Glutamatergic neuron (in vitro differentiated cells): ENCODE measurements at places on chromosomes 7 and 10. TPM values are rescaled to one million over a fixed set of nuclear protein-coding genes. Genes with fewer than 3 reads are reported as not detected.

DNA sequence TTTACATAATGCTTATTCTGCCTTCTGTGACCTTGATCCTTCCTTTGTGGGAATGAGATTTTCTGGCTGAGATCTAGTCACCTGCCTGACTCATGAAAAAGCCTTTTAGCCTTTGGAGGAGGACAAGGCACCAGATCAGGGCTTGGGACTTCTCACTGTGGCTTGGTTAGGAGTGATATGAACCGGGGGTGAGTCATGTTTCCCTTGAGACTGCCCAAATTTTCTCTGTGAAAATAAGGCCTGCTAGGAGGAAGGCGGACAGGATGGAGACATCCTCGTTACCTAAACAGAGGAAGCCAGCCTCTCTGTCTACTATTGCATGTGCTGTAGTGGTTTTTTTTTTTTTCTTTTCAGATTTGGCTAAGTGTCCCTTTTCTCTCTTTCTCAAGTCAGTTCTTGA is 57.8 kb downstream of the EVX1 start:
- no peak for DNase-seq

DNA sequence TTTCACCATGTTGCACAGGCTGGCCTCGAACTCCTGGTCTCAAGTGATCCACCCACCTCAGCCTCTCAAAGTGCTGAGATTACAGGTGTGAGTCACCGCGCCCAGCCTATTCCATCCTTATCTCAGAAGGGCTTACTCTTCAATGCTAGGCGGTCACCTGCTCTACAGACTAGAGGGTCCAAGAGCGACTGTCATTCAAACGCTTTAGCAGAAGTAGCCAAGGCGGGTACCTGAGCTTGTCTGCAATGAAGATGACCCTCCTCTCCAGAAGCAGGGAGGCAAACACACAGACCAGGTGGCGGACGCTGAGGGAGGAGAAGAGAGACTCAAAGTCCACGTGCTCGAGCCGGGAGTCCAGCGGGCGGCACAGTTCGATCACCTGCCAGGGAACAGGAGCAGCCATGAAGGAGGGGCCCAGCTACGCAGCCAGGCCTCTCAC is 65.1 kb upstream of the MKRN1 start:
- DNase-seq = no peak

DNA sequence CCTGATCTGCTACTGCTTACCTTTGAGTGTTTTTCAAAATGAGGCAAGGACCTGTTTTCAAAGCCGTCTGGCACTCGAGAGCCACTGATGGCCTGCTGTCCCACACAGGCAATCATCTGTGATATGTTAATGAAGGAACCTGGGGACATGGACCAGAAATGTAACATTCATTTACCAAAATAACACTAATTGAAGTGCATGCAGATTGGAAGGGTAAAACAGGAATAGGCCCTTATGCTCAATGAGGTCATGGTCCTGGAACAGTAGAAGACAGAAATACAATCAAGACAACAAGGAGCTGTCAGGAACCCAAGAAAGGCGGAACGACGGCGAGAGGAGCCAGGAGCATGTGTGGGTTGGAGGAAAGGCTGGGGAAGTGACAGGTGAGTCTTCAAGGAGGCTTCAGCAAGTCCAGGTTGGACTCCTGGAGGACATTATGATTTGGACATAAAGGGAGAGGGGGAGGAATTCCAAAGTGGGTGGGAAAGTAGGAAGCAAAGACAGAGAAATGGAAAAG is 28.3 kb downstream of the POLR3A start:
- no peak for DNase-seq

- no peak for DNase-seq
Observed at GRCh38 chr7:100895701-100895955, at the start of gene ACHE. Gene ACHE, minus strand, starts transcription at chr7:100895888. Its CDS starts 1,656 bp downstream, at chr7:100894232.

- DNase-seq = no peak
Observed at GRCh38 chr7:20218279-20218678, 1.1 kb upstream of the MACC1 start.

- peak; percentile 6 for DNase-seq
Observed at GRCh38 chr10:124007102-124007772, 86.2 kb downstream of the CHST15 start.

DNA sequence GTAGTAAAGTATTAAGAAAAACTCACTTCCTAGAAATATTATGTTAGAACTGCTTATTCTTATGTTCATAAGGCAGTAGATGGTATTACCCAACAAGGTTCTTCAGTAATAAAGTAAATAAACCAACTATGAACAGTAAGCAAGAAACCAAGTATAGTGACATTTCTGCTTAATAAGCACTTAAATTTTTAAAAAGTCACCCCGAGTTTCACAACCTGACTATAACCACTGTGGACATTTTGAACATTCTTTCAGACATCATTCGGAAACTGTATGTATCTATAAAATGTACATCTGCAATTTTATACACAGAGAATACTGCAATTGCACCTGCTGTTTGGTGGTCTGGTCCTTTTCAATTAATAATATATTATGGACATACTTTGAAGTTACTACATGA is 1073.6 kb downstream of the XPNPEP1 start:
- DNase-seq = no peak

DNA sequence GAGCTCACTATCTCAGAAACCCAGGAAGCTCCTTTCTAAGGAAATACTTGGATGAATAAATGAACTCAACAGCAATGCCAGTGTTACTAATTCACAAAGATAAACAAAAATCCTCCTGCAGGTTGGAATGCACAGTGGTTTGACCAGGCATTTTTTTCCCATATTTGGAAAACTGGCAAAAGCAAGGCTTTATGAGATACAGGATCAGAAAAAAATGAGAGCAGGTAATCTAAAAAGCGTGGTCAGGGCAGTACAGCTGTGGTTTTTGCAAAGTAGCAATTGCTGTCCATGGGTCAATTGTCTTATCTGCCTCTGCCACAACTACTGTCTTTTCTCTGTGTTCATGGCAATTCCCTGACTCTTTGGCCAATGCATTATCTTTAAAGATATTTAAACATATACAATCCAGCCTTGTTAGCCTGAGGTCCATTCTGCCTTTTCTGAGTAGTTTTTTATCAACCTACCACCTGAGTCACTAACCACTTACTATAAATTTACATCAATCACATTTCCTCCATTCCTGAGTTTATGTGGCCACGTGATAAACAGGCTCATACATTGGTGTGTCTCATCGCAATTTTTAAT is 564.5 kb upstream of the IGFBP3 start:
- DNase-seq = no peak

GRCh38 chr7:131197920-131198615 is 129.6 kb upstream of the MKLN1 start:
- no peak for DNase-seq

DNA sequence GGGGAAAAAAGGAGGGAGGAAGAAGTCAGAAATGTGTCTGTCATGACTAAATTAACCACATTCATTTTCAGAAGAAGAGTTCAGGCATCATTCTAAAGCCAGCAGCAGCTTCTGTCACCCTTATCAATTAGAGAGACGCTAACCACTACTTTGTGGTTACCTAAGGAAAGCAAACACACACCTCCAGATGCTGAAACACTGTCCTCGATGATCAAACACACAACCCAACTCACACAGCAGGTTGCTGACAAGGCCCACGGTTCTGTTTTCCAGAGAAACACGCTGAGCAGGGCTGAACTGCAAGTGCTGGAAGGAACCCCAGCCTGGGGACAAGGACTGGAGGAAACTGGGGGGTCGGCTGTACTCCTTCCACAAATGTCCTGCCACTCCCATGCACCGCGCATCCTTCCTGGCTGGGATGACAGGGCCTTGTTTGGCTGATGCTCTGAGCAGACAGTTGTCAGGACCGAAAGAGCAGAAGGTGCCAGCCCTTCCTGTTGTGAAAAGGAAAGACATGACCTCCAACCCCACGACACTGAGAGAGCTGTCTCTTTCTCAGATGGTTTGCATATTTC is 36.6 kb downstream of the PRKCQ start:
- DNase-seq = no peak

DNA sequence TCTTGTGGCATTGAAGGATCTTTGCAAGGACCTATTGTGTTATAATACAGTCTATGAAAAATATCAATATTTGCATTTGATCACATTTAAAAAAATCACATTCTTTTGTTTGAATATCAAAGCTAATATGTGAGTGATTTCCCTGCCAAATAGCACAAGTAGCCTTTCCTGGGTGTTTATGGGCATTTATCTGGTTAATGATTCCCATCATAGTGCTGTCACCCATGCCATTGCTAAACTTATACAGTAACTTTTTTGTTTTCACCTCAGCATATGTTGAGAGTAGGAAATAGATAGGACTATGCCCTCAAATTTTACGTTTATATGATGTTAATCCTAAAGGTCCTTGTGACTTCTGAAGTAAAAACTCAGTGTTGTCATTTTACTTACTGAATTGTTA is 136.9 kb downstream of the CFTR start:
- DNase-seq = no peak

DNA sequence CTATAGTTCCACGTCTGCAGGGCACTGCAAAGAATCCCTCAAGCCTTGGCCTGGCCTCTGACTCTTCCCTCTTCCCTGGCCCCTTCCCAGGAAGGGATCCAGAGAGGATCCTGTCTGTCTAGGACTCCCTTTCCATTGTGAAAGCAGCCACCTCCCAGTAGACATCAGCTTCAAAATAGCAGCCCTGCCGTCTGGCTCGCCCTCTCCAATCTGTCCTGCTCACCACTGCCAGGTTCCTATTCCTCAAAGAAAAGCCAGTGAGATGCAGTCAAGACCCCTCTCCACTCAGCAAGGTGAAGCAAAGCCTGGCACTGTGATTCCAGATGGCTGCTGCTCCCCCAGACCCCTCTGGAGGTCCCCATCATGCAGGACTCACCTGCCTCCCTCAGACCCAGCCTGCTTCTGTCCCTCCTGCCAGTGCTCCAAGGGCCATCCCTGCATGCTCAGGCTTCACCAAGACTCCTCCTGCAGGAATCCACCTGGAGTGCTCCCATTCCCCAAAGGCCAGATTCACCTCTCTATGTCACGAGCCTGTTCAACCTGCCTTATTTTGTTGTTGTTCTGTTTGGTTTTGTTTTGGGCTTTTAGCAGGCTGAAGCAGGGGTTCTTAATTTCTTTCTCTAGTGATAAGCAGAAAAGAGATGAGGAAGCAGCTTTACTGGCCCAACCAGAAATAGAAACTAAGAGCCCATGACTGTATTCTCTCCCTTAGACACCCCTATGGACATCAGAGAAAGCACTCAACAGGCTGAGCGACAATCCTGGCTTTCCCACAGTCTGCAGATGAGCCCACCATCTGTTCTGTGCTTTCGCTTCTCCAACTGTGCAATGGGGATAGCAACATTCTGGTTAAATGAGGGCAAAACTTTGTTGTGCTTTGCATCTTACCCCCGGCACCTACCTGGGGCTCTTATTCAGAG is 305.1 kb downstream of the GRID1 start:
- DNase-seq = no peak

DNA sequence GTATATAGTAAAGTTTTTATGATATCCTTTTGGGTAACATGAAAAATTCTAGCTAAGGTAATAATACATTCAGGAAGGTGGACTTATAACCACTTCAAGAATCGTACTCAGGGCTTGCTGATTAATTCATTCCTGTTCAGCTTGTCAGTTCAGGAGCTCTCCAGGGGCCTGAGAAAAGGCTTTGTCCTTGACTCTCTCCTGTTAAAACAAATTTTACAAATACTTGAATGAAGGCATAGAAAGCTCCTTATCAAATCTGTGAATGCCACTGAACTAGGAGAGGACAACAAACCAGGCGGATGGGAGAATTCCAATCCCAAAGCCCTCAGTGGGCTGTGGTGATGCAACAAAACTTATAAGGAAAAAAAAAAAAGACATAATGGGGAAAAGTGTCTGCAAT is 354.5 kb upstream of the ZMIZ1 start:
- no peak for DNase-seq

GRCh38 chr7:38753347-38753746 is 122.2 kb upstream of the AMPH start:
- no peak for DNase-seq

- DNase-seq = no peak
Observed at GRCh38 chr7:136883046-136883445, 14.6 kb downstream of the CHRM2 start.

DNA sequence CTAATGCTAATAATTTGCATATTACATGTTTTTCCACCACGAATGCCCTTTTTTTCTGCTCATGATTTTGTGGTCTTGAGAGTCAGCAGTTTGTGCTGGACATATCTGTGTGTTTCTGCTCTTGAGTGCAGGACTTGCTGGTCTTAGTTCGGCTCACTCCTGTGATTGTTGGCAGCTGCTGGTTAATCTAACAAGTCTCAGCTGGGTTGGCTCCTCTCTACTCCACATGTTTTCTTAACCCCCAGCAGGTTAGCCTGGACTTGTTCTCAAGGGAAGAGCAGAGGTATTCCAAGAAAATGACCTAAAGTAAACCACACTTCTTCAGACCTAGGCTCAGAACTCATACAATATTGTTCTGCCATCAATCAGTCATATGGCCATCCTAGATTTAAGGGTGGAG is 1238.9 kb downstream of the XPNPEP1 start:
- DNase-seq = no peak

- no peak for DNase-seq
Observed at GRCh38 chr10:71263376-71263775, 51.0 kb downstream of the UNC5B start.

GRCh38 chr7:151869968-151870918 is 6.7 kb downstream of the PRKAG2 start:
- no peak for DNase-seq

GRCh38 chr7:79317728-79318127 is 135.7 kb downstream of the MAGI2 start:
- DNase-seq = no peak

ASB10 gene
- total RNA-seq = not detected

MLLT10 gene
- total RNA-seq = 50.9 TPM

GJD4 gene
- total RNA-seq = not detected

LIPM gene
- total RNA-seq = not detected

ELMO1 gene
- 5.5 TPM for total RNA-seq

SPDYE11 gene
- 0.25 TPM for total RNA-seq
